Kidney (tissue), 22 donors: ENCODE measurements at places on chromosomes 2 and 18.
A peak's percentile ranks its signal among the peaks of the same experiment; 100 is the strongest.

DNA sequence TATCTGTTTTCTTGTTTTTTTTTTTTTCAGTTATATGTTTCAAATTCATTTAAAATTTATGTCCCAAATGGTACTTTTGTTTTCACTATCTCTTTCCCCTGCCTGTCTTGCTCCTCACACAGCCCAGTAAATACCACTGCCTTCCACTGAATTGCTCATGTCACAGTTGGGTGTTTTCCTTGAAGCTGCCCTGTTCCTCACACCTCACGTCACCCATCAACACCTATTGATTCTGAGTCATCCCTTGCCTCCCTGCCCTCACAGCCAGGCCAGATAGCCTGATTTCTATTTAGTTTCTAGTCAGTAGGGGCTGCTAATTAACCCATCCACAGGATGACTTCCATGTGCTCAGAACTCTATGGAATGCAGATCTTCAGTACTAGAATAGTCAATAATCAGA lies 25.3 kb downstream of the FSHR start:
- DNase-seq, result no peak

DNA sequence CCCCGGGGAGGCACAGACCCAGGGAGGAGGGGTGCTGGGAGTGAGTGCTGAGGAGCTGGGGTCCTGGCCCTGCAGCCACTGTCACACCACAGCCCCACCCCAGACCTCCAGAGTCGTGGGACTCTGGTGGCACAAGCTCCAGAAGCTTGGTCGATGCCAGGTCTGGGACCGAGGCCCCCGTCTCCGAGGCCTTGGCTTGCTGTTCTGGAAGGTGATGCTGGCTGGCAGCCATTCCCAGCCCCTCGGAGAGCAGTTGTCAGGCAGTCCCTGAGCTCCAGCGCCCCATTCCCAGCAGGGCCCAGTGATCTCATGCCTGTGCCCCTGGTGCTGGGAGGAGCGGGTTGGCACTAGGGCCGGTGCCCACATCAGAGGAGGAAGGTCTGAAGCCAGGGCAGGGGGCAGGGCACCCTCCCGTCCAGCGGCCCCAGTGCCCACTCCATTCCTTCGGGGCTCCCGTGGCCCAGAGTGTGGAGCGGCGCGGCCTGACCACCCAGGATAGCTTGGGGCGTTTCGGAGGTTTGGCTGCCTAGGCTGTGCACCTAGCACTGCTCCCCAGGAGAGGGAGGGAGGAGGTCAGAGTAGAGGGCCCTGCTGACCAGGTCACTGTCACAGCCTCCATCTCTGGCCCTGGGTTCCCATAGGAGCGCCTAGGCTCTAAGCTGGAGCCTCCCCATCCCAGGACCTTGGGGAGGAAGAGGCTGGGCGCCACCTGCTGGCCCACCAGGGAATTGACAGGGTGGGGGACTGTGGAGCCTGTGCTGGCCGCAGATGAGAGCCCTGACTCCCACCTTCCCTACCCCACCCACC lies 16.8 kb upstream of the ALPI start:
- DNase-seq, result peak; percentile 75

GRCh38 chr2:238528953-238529781 lies 102.4 kb downstream of the ASB1 start:
- DNase-seq, result no peak

- DNase-seq, result no peak
Observed at GRCh38 chr2:62163106-62163831, 32.6 kb upstream of the B3GNT2 start.

DNA sequence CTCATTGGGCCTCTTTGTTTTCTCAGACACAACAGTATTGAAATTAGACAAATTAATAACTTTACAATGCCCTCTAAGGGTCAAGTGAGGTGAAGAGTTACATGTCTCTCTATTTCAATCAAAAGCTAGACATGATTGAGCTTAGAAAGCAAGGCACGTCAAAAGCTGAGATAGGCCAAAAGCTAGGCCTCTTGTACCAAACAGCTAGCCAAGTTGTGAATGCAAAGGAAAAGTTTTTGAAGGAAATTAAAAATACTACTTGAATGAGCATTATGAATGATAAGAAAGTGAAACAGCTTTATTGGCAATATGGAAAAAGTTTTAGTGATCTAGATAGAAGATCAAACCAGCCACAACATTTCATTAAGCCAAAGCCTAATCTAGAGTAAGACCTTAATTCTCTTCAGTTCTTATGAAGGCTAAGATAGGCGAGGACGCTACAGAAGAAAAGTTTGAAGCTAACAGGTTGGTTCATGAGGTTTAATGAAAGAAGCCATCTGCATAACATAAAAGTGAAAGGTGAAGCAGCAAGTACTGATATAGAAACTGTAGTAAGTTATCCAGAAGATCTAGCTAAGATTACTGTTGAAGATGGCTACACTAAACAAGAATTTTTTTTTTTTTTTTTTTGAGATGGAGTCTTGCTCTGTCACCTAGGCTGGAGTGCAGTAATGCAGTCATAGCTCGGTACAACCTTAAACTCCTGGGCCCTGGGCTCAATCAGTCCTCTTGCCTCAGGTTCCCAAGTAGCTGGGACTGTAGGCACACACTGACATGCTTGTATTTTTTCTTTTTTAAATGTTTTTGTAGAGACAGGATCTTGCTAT lies 65.5 kb downstream of the FAM117B start:
- no peak for DNase-seq

- no peak for DNase-seq
Observed at GRCh38 chr2:3266925-3267867, 110.4 kb downstream of the EIPR1 start.

- no peak for DNase-seq
Observed at GRCh38 chr2:14716319-14716718, 83.8 kb downstream of the LRATD1 start.

GRCh38 chr2:54590216-54591120 lies 133.0 kb upstream of the EML6 start:
- no peak for DNase-seq
